CD4-positive, alpha-beta T cell treated with Interleukin-15 for 4 hours (primary cell): ENCODE measurements at places on chromosomes 16 and 17.
A peak's percentile ranks its signal among the peaks of the same experiment; 100 is the strongest.

- DNase-seq: no peak
Measured at GRCh38 chr16:74898659-74899058, 86.3 kb downstream of the WDR59 start.

GRCh38 chr16:72961115-72961832 is 86.7 kb downstream of the ZFHX3 start:
- DNase-seq: no peak

DNA sequence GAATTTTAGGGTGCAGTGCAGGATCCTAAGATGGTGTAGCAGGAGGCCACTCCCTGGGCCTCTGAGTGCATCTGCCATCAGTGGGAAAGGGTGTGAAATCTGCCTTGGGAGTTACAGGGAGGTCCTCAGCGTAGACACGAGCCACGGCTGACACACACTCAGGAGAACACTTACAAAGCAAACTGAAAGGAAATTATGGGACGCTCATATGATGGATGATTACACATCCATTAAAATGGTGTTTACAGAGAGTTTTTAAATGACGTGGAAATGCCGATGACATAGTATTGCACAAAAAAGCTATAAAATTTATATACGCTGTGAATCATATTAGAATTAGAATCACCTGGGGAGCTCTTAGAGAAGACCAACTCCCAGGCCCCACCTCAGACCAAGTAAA is 175.2 kb downstream of the CCDC182 start:
- no peak for DNase-seq

GRCh38 chr16:88282564-88283395 is 100.0 kb upstream of the ZNF469 start:
- DNase-seq: no peak

DNA sequence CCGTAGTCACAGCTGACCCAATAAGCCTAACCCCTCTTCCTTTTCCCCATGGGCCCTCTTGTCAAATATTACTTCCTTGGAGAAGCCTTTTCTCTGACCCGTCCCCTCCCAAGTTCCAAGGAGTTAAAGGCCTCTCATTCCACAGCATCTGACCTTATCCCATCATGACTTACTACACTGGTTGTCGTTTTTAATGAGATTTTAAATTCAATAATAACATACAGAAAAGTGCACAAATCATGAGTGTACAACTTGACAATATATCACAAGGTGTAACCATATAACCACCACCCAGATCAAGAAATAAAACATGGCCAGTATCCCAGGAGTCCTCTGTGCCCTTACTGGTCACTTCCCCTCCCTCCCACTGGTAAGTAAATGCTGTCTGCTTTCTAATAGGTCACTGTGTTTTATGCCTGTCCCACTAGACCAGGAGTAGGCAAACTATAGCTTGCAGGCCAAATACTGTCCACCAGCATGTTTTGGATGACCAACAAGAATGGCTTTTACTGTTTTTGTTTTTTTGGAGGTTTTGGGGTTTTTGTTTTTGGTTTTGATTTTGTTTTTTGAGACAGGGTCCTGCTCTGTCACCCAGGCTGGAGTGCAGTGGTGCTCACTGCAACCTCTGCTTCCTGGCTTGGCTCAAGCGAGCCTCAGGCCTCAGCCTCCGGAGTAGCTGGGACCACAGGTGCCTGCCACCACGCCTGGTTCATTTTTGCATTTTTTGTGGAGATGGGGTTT is 1.2 kb upstream of the FDXR start:
- no peak for DNase-seq

DNA sequence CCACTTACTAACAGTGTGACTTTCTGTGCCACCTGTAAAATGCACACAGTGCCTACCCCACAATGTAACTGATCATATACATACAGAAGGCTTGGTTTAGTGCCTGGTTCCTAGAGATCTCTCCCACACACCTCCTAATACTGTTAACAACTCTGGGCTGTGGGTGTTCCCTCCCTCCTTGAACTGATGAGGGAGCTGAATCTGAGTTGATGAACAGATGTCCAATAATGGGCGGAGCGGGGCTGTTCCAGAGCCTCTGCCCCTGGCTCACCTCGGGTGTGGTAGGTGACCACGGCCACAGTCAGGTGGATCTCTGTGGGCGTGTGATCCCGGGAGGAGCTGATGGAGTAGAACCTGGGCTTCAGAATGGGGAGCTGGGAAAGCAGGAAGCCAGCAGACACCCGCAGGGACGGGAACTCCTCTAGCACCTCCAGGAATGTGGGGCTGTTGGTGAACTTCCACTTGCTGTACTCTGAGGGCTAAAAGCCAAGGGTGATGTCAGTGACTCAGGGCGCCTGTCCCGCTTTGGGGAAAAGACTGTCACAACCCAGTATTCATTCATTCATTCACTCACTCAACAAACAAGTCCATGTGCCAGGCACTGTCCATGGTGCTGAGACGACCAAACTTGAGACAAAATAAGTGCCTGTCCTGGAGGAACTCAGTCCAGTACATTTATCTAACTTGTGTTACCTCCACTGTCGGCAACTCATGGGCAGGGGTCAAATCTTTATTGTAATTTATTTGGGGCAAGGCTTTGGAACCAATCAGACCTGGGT is 37.6 kb downstream of the NOS2 start:
- DNase-seq: no peak

DNA sequence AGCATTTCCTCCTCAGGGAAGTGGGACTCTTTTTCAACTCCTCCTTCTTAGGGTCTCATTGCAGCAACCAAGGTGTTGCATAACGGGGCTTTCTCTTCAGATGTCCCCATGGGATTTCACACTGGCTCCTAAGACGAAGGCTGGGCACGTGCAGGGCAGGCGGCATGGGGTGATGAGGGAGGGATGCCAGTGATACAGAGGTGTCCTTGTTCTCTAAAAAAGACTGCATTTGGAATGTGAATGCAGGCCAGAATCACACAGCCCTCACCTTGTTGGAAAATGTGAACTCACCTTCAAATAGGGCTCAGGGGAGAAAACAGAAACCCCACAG is 105.6 kb downstream of the XYLT1 start:
- DNase-seq: no peak

GRCh38 chr17:42422958-42423712 is at the start of gene CAVIN1:
TSS of gene CAVIN1 (minus strand) at chr17:42423256. CDS start at chr17:42423097, 159 bp downstream.
- no peak for DNase-seq

DNA sequence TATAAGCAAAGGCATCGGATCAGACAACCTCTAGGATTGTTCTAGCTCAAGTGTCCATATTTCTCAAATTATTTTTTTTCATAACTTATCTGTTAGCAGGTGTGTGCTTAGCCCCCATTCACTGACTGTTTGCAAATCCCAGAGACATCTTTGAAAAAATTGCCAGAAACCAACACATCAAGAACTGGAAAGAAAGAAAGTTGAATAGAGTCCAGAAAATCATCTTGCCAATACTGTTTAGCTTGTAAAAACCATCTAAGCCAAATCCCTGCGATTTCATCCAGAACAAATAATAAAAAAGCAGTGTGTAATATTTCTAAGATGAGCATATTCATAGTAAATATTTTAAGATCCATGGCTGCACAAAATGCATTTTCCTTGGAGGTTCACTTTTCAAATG is 64.5 kb downstream of the WSCD1 start:
- DNase-seq: no peak

- no peak for DNase-seq
Measured at GRCh38 chr16:85365120-85365519, 248.0 kb upstream of the GSE1 start.

GRCh38 chr17:48804936-48805411 is 12.1 kb downstream of the TTLL6 start:
- DNase-seq: peak; percentile 64

DNA sequence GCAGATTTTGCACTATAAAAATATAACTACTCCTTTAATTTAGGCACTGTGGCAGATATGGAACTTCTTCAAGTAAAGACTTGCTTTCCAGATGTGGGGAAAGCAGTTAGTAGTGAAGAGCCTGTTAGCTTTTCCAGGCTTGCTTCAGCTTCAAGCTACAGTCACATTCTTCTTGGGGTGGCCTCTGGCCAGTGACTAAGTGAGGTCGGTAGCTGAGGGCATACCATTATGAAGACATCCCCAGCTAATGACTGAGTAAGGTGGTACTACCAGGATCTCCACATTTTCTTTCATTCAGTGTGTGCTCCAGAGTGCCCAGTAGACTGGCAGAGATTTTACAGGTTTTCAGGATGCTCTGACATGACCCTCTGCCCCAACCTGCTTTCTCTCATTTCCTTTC is 167.1 kb upstream of the KIF2B start:
- no peak for DNase-seq

GRCh38 chr16:28494121-28494851 is at the start of gene APOBR:
TSS of gene APOBR (plus strand) at chr16:28494643. CDS start at chr16:28494682, 39 bp downstream.
- DNase-seq: peak; percentile 94

DNA sequence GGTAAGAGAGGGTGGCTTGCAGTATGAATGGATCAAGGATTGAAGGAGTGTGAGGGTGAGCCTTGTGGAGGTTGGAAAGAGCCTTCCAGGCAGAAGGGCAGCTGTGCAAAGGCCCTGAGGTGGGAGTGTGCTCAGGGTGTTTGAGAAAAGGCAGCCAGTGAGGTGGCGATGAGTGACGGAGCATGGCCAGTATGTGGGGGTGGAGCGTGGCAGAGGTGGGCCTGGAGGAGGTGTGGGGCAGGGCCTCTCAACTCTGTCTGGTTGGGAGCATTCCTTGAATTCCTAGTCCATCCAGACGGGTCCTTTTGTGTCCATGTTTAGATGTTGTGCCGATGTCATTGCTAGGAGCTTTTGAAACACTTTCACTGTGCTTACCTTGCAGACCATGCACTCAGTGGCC is 51.3 kb downstream of the EPN2 start:
- no peak for DNase-seq

DNA sequence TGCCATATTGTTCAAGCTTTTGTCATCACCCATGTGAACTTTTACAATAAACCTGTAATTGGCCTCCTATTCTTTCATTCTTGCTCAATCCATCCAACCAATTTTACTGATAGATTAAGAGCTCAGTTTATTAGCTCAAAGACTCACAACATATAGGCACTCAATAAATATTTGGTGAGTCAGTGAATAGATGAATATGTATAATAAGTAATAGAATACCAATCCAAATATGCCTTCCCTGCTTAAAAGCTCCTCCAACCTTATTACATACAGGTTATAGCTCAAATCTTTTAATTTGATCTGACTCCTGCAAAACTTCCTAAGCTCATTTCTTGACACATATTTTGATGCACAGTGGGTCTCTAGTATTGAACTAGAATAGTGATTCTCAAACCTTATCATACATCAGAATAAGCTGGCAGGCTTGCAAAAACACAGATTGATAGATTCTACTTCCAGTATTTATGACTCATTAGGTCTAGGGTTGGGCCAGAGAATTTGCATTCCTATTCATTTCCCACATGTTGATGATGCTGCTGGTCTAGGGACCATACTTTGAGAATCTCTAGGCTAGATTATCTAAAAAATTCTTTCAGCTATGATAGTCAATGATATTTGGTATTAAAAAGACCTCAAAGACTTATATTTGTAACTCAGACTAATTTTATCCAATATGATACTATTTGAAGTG is 114.4 kb downstream of the PCTP start:
- DNase-seq: no peak

- DNase-seq: no peak
Measured at GRCh38 chr16:13435415-13435814, 484.5 kb upstream of the ERCC4 start.

DNA sequence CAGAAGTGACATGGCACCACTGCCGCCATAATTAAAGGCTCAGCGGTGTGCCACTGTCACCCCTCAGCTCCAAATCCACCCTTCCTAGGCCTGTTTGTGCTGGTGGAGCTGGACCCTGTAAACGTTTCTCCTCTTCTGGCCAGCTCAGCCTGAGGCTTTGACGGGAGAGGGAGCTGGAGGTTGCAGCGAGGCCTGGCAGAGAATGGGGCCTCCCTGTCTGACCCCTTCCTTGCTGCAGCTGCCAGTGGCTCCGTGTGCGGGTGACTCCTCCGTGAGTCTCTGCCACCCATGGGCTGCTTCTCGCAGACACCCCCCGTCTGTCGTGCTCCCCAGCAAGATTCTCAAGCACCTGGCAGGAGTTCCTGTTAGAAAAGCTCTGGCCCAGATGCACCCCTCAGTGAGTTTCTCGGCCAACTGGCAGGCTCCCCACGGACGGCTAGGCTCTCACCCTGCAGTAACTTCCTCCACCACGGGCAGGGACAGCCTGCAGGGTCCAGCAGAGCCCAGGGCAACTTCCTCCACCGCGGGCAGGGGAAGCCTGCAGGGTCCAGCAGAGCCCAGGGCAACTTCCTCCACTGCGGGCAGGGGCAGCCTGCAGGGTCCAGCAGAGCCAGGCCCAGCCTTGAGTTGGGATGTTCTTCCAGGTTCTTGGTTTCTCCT is 4.7 kb upstream of the CHMP6 start:
- no peak for DNase-seq

- DNase-seq: no peak
Measured at GRCh38 chr17:12727076-12727760, 61.5 kb downstream of the MYOCD start.

GRCh38 chr17:17778308-17779014 is 58.3 kb downstream of the SREBF1 start:
- DNase-seq: no peak

- DNase-seq: no peak
Measured at GRCh38 chr16:49466529-49466831, 92.9 kb downstream of the C16orf78 start.

DNA sequence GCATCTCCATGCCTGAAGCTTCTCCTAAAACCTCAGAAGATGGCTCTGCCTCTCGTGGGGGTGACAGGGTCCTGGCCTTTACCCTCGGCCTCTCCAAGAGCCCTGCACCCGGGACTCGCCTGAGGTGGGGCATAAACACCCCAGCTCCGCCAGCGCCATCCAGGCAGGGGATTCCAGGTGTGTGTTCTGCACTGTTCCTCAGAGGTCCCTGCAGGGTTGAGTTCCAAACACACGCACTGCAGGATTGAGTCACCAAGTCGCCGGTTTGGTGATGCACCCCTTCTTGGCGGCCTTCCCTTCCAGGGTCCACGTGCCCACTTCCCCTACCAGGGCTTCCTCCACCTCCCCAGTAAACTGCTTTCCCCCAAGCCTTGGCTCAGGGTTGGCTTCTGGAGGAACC is 40.0 kb upstream of the RBFOX3 start:
- no peak for DNase-seq

DNA sequence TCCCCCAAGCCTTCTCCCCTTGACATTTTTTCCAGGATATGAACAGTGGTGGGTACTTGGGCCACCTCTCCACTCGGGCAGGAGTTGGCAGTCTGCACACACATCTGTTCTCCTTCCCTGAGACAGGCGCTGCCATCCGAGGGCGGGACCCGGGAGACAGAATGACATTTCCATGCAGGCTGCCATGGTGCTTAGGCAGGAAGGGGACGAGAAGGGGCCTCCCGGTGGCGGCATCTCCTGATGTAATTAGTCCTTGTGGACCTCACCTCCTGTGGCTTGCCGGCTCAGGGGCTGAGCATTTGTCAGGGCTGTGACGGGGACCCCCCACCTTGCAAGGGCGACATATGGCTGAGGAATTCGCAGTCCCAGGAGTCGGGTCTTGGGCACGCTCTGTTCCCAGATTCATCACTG is 197.2 kb downstream of the FOXL1 start:
- DNase-seq: no peak
